CD4-positive, alpha-beta T cell treated with Interleukin-6 at 100 ng/mL for 8 hours (primary cell): ENCODE measurements at places on chromosomes 12 and 14.

GRCh38 chr14:77067632-77068516 lies 30.2 kb upstream of the CIPC start:
- peak; percentile 46 for DNase-seq

DNA sequence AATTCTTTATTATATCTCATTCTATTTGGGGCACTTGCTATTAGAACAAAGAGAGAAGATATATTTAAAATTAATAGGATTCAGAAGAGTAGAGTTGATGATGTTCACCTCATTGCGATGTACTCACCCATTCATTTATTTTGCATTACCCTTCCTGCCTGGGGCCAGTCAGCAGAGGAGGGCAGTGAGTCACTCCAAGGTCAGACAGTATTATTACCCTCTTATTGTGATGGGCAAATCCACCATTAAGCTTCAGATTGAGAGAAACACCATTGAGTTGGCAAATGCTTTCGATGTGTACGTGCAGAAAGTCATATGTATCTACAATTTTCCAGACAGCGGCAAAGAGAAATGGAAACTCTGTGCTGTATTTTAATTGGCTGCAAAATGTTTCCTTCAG lies 134.2 kb downstream of the BICD1 start:
- no peak for DNase-seq

DNA sequence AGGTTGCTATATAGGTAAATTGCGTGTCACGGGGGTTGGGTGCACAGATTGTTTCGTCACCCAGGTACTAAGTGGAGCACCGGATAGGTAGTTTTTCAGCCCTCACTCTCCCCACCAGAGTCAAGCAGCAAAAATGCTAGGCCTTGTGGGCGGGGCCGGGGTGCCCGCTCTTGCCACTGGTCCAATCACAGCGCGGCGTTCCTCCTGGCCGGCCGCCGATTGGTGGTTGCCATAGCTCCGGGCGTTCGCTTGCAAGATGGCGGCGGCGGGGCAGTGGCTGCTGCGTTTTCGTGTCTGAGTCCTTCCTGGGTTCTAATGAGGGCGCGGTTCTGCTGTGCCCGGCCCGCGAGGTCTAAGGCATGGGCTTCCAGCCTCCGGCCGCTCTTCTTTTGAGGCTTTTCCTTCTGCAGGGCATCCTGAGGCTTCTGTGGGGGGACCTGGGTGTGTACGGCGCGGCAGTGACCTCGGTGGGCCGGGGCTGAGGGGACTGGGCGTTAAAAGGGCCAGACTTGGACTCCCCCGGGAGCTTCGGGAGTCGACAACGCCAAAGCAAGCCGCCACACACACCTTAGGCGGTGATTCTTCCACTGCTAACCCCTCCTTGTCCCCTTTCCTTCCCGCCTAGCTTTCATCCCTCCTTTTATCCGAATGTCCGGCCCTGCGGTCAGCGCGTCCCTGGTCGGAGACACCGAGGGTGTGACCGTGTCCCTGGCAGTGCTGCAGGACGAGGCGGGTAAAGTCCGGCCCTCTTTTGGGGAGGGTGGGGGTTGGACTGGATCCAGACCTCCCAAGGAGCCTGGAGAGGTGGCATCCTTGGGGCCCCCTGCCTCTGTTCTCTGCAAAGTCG lies at the start of gene TCTN2:
TCTN2 (plus strand) TSS at position 232 of the 847 bp plus-strand sequence; CDS start at position 360, 128 bp downstream.
- peak; percentile 93 for DNase-seq

DNA sequence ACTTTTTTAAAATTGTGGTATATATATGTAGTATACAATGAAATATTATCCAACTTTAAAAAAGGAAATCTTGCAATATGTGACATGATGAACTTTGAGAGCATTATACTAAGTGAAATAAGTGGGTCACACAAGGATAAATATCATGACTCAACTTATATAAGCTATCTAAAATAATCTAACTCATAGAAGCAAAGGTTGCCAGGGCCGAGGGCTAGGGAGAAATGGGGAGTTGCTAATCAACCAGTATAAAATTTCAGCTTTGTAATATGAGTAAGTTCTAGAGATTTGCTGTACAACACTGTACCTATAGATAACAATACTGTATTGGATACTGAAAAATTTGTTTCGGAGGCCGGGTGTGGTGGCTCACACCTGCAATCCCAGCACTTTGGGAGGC lies 38.5 kb downstream of the TAOK3 start:
- DNase-seq, result no peak

GRCh38 chr14:65413739-65414045 lies 1.2 kb downstream of the FUT8 start:
- DNase-seq, result no peak

DNA sequence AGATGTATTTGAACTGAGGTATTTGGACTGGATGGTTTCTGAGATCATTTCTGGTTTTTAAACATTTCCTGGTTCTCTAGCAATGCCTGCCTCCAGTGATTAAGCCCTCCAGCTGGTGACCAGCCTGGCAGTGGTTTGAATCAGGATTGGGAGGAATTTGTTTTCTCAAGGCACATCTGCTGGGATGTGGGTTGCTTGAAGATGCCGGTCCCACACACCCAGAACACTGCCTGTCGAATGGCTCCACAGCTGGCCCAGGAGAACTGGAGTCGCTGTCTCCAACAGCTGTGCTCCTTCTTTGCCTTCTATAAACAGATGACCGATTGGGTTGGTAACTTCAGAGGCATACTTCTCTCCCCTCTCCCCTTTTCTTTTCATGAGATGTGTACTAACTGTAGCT lies 258.0 kb upstream of the DDHD1 start:
- no peak for DNase-seq

DNA sequence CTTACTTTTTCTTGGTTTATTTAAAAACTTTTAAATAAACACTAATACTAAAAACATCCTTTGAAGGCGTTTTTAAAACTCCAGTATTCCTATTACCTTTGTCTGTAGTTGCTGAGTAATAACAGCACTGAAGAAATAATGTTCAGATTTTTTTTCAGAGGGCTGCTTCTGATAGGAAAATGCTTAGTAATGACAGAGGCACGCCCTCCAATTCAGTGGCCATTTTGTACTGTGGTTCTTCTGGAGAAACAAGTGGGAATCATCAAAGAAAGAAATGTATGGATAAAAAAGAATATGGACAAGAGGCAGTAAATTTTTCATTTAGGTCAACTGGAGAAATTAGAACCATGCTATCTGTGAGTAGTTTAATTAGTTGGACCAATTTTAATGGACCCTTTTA lies 13.6 kb downstream of the VEZT start:
- no peak for DNase-seq

GRCh38 chr14:69887740-69888657 lies 8.8 kb downstream of the SMOC1 start:
- no peak for DNase-seq

DNA sequence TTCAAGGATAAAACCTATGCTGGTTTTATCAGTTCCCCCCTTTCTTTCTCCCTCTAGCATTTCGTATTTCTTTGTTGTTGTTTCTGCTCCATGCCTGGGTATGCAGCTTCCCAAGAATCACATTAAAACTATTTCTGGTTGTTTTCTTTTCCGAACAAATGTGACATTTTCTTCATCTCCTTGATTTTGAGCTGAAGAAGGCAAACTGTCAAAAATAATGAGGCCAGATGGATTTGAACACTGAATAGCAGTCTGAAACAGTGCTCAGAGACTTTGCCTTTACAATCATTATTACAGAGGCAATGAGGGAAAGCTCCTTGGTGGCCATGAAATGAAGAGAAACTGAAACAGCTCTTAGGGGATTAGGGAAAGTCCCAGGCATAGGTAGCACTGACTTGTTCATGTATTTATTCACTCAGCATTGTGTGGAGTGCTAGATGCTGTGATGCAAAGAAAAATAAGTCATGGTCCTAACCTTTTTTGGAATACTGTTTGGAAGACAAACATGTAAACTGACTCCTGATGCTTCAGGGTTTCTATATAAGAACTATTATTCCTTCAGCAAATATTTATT lies 319.5 kb downstream of the FUT8 start:
- DNase-seq, result no peak

GRCh38 chr14:95533391-95533821 lies 1.4 kb upstream of the GLRX5 start:
- DNase-seq, result no peak

GRCh38 chr14:21025371-21026273 lies 761 bp upstream of the NDRG2 start:
- no peak for DNase-seq

GRCh38 chr14:102923201-102923924 lies 900 bp downstream of the AMN start:
- no peak for DNase-seq

GRCh38 chr12:106893451-106893850 lies 62.3 kb upstream of the TMEM263 start:
- no peak for DNase-seq

DNA sequence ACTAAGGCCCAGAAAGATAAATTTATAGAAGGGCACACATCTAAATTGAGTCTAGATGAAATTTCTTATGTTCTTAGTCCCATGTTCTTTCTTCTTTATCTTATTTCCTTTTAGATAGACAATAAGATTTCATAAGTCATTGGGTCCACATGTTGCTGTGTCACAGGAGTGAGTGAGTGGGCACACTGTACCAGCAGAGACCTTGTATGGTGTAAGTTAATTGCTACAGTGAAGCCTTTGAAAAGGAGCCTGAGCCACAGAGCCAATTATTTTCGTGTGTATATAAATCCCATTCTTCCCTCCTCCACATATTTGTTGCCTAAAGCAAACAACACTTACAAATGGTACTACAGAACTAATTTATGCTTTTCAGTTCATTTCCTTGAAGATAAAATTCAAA lies 79.1 kb downstream of the GRIP1 start:
- no peak for DNase-seq

- no peak for DNase-seq
These were observed 88.1 kb upstream of the MANSC4 start for GRCh38 chr12:27868139-27868538.

DNA sequence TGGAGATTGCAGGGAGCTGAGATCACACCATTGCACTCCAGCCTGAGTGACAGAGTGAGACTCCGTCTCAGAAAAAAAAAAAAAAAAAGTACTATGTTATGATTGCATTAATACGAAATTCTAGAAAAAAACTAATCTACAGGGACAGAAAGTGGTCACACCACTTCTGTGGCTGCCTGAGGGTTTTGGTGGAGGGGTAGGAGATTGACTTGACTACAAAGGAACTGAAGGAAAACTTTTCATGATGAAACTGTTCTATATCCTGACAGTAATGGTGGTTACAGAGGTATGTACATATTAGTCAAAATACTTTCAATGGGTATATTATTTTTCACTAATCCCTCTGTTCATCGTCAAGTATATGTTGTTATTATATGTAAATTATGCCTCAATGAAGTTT lies 42.1 kb downstream of the FOXN3 start:
- DNase-seq, result no peak

DNA sequence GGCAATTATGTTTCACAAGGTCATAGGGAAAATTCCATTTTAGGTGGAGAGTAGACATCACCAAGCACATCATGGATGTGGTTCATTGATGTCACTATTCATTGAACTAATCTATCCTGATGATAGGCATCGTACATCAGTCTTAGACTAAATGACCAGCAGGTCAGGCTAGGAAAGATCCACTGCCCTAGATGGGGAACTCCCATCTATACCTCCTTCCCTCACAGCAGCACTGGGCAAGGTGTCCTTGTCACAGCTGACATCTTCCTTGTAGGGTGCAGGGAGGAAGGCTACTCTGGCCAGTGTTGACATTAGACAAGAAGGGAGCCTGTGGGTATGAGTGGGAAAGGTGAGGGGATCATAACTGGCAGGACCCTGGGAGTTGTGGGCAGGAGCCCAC lies 63.8 kb upstream of the CAPRIN2 start:
- no peak for DNase-seq

GRCh38 chr14:91394105-91395081 lies 23.2 kb downstream of the CCDC88C start:
- no peak for DNase-seq

DNA sequence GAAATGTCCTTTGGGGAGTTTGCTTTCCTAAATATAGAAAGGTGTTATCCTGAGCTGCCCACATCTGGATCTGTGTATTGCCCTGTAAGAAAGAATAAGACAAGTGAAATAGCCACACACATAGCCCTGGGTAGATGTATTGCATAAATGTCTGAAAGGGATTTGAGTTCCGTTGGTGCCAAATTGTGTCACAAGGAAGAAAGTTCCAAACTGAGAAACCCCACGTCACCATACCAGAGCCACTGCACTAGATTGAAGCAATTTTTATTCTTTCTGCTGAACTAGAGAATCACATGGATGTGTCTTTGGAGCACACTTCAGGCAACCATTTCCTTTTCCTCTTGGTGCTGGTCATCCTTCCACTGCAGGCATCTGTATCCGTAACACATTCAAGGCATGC lies 5.0 kb downstream of the RNASE9 start:
- DNase-seq, result no peak

- DNase-seq, result peak; percentile 59
These were observed 38.3 kb upstream of the PNMA1 start for GRCh38 chr14:73752297-73752992.

GRCh38 chr14:28676479-28676878 lies 90.1 kb upstream of the FOXG1 start:
- no peak for DNase-seq

- DNase-seq, result no peak
These were observed 42.6 kb downstream of the SAMD4A start for GRCh38 chr14:54609576-54609975.

GRCh38 chr12:1573960-1574864 lies 20.2 kb downstream of the FBXL14 start:
- peak; percentile 12 for DNase-seq

DNA sequence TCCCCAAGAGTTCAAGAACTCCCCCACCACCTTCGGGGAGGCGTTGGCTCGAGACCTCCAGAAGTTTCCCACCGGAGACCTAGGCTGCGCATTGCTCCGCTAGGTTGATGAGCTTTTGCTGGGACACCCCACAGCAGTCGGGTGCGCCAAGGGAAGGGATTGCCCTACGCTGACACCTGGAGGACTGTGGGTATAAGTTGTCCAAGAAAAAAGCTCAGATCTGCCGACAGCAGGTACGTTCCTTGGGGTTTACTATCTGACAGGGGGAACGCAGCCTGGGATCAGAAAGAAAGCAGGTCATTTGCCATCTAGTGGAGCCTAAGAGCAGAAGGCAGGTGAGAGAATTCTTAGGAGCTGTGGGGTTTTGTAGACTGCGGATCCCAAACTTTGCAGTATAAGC lies 98.8 kb downstream of the FRMD6 start:
- DNase-seq, result no peak

- peak; percentile 19 for DNase-seq
These were observed 14.2 kb downstream of the SEL1L start for GRCh38 chr14:81519200-81520011.

GRCh38 chr12:1776170-1776921 lies 44.0 kb upstream of the LRTM2 start:
- DNase-seq, result no peak

GRCh38 chr12:83386527-83387264 lies 700.0 kb downstream of the TMTC2 start:
- no peak for DNase-seq
